ENCODE measurements at places on chromosomes 5 and 9.

GRCh38 chr5:169149317-169149716 lies 151.6 kb downstream of the SLIT3 start:
- DNase-seq: no peak

- no peak for DNase-seq
These were observed 33.6 kb upstream of the SHC3 start for GRCh38 chr9:89212171-89212570.

- no peak for DNase-seq
These were observed 85.1 kb upstream of the RAPGEF1 start for GRCh38 chr9:131824953-131825495.

DNA sequence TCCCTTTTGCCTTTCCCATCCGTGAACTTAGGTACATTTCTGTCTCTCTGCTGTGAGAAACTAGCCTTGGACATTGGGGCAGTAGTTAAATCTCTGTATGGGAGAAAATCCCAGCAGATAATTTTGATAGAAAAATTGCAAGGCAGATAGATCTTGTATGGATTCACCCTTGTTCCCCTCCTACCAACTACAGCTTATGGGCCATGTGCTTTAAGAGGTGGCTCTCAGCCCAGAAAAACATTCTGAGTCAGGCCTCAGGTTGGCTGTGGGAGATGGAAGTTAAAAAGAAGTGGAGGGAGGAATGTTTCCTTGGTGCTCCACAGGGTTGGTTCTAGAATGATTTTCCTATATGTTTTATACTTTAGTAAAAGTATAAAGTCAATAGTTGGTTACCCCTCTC lies 1.4 kb upstream of the KDM3B start:
- no peak for DNase-seq

GRCh38 chr5:116406306-116407041 lies 168.1 kb downstream of the SEMA6A start:
- no peak for DNase-seq

- DNase-seq: no peak
These were observed 24.1 kb downstream of the DDX31 start for GRCh38 chr9:132645711-132646110.

- no peak for DNase-seq
These were observed 232.4 kb downstream of the PCSK1 start for GRCh38 chr5:96200641-96201040.

DNA sequence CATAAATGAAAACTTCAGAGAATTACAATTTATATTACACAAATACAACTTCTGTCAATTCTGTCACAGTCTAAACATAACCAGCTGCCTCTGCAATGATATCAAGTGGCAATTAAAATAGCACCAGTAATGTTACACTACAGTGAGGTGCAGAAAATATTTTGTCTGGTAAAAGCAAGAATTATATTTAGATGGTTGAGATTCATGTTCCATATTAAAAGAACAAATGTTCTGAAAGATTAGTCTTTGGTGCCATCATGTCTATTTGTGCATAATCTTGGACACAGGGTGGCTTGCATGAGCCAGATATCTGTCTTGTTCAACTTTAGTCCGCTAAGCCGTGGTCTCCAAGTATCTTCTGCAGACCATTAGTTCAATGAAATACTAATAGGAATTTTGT lies 29.0 kb upstream of the PRR16 start:
- no peak for DNase-seq

DNA sequence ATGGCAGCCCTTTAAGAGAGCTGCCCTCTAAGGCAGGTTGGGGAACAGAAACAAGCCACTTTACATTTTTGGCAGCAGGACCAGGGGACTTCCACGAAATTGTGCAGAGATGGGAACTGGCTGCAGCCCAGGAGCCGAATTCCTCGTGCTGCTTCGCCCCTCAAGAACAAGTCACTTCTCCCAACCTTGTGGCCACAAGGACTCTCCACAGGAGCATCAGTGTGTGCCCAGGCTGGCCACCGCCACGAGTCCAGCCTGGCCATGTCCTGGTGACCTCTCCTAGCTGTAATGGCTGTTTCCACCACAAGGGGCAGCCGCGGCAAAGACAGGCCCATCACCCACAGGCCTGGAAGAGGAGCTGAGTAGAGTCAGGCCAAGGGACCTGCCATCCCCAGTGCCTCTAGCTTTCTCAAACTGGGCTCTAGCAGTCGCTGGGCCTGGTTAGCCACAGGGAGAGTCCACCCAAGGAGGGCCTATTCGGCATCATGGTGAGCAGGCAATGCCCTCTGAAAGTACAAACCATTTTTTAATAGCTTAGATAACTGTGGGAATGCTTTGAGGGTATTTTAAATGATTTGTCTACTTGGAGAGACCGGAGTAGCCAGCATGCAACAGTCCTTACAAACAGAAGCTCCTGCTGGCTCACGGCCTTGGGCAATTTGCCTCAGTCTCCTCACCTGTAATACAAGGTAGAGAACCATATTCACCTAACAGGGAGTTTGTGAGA lies 129.0 kb downstream of the COL23A1 start:
- peak; percentile 54 for DNase-seq
